ENCODE measurements at places on chromosomes 5 and 9.

DNA sequence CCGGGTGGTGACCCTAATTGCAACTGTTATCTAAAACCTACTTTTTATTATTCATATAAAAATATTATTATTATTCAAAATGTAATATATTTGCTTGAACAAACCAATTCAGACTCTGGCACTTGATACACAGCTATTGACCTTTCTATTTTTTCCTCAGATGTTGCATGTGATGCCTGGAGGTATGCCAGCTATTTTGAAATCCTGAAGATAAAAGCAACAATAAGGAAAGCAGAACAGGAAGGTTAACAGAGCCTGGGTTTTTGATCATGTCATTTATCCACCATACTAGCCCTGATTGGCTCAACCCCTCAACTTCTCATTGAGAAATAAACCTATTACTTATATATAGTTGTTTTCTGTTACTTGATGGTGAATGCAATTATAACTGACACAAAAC lies 340.9 kb upstream of the KIF2A start:
- no peak for DNase-seq

DNA sequence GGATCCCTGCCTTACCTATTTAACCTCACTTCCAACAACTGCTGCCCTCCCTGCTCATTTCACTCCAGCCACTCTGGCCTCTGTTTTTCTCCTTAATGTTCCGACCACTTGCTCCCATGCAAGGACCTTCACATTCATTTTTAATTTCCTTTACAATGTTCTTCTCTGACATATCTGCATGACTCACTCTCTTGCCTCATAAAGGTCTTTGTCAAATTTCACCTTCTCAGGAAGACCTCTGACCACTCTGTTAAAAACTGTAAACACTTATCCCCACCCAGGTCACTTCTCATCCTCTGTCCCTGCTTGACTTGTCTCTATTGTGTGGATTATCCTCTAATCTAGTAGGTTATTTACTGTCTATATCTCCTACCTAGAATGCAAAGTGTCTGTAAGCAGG lies 751.2 kb downstream of the BRINP1 start:
- DNase-seq: no peak

DNA sequence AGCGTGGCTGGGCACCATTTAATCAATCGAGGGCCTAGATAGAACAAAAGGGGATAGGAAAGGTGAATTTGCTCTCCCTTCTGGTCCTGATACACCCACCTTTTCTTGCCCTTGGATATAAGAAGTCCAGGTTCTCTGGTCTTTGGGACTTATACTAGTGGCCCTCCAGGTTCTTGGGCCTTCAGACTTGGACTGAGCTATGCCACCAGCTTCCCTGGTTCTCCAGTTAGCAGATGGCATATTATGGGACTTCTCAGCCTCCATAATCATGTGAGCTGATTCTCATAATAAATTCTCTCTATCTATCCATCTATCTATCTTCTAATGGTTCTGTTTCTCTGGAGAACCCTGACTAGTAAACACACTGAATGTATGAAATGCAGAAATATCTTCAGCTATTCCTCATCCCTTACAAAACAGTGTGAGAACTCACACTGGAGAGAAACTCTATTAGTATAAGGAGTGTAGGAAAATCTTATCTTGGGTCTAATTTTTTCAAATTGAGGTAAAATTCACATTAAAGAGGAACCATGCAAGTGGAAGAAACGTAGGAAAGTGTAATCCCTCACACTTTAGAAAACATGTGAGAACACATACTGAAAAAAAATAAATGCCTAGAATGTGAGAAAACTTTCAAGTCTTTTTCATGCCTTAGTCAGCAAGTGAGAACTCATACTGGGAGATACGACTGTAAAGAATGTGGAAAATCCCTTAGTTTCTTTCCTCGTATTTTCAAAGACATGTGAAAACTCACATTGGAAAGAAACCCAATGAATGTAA lies 15.5 kb downstream of the PCDHB15 start:
- DNase-seq: no peak

GRCh38 chr5:1844708-1845436 lies 37.9 kb downstream of the IRX4 start:
- no peak for DNase-seq

DNA sequence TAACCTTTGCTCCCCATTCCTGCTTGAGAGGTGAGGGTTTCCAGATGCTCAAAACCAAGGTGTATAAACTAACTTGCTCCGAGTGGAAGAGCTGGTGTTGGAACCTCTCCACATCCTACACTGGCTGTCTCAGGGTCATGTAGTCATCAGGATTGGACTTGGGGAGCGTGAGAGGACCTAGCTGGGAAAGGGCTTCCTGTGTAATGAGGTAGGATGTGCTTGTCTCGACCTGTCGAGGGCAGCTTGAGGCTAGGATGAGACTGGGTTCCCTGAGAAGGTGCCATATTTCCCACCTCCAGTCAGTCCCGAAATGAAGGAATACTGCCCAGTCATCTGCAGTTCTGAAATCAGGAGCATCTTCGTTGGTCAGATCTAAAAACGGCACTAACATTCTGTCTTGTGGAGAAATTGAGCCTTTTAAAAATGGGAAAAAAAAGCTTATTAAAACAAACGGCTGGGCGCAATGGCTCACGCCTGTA lies 1.3 kb downstream of the CCNI2 start:
- no peak for DNase-seq

GRCh38 chr5:76154009-76154690 lies 71.0 kb downstream of the SV2C start:
- DNase-seq: no peak

DNA sequence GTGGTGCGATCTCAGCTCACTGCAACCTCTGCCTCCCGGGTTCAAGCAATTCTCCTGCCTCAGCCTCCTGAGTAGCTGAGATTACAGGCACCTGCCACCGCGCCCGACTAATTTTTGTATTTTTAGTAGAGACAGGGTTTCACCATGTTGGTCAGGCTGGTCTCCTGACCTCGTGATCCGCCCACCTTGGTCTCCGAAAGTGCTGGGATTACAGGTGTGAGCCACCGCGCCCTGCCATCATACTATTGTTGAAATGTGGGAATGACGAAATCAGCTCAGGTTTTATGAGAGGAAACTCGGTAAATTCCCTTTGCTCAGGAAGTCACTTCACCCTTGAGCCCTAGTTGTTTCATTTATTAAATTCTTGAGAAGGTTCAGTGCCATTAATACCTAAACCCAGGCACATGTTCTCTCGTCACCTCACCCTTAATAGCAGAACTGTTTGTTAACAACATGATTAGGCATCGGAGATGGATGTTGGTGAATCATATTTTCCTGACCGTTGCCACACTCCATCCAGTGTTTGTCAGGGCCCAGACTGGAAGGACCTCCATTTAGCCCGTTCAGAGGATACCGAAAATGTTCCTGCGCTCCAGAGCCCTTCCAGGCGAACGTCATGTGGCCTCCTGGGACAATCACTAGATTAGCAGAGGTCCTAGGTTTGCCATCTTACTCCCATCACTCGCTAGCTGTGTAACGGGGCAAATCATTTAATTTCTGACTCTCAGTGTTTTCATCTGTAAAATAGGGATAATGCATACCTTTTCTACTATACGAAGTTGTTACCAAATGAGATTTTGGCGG lies 20.0 kb upstream of the CREBRF start:
- DNase-seq: no peak

- DNase-seq: no peak
Measured at GRCh38 chr9:129338724-129339430, 160.8 kb upstream of the IER5L start.

DNA sequence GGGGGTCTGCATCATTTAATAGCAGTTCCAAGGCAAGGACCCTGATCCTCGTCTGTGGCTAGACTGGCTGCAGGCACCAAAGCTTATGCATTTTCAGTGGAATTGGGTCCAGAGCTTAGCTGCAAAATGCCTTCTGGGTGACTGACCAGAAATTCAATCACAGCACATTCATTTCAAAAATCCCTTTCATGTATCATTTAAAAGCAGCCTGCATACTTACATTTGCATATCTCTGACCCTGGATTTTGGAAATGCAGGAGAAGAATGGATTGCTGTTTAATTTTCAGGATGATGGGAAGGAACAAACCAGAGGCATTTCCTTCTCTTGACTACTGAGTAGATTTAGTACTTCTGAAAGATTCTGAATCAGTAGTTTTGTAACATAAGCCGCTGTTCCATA lies 122.8 kb downstream of the PPP2R2B start:
- no peak for DNase-seq

- no peak for DNase-seq
Measured at GRCh38 chr9:98997604-98998003, 53.9 kb downstream of the COL15A1 start.

DNA sequence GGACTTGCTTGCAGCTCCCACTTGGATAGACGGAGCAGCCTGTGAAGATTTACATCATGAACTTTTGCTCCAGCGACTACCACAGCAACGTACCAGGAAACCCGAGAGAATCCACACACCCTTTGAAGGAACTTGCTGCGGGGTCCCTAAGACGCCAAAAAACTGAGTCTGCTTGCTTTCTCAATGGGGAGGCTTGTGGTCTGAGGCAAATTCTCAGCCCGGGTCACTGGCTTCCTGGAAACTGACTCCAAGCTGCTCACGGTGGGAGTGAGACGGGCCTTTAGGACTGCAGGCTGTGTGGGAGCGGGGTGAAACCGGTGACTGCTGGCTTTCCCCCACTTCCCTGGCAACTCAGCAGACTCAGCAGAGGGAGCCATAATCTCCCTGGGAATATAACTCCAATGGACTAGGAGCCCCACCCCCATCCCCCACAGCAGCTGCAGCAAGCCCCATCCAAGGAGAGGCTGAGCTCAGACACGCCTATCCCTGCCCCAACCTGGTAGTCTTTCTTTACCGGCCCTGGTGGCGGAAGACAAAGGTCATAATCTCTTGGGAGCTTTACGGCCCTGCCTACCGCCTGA lies 466.0 kb downstream of the CAAP1 start:
- DNase-seq: no peak

DNA sequence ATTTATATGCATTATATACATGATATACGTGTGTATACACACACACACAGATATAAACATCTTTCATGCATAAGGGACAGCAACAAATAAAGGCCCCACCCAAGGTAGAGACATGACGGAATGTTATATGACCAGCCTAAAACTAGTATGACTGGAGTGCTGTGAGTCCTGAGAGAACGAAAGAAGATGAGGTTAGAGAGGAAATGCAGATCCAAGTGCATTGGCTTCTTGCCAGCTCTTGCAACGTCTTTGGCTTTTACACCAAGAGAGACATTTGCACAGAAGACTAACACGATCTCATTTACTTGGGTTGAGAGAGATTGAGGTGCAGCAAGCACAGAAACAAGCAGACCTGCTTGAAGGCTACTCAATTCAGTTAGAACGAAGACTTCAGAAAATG lies 23.0 kb downstream of the CDH10 start:
- peak; percentile 41 for DNase-seq

DNA sequence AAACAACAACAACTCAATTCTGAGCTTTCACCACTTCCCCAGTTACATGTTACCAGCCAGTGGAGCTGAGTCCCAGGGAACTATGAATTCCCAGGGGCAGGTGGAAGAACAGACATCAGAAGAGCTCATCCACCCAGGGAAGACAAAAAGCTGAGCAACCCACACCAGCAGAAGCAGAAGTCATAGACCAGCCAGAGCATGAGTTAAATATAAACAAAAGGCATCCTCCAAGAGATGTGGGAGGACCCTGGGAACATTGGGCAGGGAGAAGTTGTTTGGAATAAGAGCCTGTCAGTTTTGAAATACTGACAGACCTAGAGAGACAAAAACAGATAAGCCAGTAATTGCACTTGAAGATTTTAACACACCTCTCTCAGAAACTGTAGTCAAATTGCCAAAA lies 102.3 kb upstream of the LMX1B start:
- no peak for DNase-seq

DNA sequence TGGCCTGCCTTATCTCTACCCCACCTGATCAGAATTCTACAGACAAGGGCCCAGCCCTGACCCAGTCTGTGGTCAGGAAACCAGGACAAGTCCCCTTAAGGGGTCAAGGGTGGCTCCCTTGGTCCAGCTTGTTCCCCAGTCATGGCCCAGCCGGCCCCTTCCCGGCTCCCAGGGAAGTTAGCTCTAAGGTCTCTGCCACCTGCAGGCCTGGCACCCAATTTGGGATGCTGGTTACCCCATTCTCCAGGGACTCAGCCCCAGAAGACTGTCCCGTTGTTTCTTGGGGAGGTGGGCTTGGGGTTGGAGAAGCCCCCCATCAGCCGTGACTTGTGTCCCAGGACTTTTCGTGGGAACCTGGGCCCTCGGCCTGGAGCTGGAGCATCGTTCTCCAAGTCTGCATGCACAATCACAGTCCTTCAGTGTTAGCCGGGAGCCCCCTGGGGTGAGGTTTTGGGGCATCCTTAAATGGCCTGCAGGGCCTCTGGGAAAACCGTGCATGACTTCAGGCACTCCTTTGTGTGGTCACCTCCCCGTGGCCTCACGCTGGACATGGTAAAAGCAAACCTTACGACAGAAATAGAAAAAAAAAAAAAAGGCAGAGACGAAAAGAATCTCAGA lies 150.8 kb upstream of the PHYKPL start:
- no peak for DNase-seq

- DNase-seq: no peak
Measured at GRCh38 chr9:113978725-113979342, 99.3 kb downstream of the AMBP start.

- no peak for DNase-seq
Measured at GRCh38 chr9:93081081-93081529, 14.9 kb upstream of the CARD19 start.

DNA sequence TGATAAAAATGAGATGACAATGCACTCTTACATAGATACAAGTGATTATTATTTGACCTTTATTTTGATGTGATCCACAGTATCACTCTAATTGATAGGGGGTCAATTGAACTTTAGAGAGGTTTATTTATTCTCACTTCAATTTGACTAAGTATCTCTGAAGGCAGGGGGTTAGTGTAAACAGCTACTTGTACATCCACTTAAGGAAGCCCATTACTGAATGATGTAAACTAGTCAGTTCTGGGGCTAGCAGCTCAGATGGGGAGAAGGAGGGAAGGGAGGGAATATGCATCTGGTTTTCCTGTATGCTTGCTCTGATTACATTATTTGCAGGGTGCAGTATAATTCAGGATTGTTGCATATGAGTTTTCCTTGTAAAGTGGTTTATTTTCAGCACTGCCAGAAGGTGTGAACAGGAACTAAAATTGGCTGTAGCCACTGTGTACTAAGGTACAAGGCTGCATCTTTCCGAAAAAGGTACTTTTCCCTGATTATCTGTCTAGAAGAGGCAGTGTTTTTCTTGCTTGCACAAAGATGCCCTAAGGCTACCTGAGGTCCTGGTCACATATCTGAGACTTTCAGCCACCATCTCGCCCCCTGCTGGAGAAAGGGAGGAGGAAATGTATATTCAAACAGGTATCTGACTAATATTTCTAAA lies 51.2 kb downstream of the MRPS27 start:
- DNase-seq: no peak

GRCh38 chr9:85178474-85178873 lies 508.9 kb downstream of the NTRK2 start:
- DNase-seq: peak; percentile 95
